Activated B cell treated with CpG ODN at 0.5 μM for 24 hours (primary cell): ENCODE measurements at places on chromosomes 2 and 18.

DNA sequence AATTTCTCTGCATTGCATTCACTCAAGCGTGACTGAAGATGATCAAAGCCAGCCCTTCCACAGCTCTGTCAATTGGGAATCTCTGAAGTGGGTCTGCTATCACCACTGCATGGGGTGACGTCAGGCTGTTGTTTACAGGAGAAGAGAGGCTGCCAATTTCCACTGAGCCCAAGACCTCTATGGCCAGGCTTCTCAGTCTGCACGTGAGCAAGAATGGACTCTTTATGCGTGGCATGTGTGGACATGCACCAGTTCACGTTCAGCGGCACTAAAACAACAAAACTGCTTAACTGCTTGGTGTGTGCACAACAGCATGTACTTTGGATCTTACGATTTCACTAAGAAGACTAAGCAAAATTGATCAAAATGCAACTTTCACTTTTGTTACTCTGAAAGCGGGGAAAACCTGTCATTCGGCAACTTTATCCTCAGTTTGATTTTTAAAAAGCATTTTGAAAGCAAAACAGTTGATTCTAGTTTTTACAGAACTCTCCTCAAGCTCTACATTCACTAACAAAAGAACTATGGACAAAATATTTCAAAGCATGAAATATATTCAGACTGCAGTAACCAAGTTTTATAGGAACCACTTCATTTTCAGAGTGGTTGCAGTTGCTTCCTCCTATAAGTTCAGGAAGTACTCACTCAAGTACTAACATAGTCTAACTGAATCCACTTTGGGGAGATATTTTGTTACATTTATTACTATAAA is 77.0 kb upstream of the SERTAD2 start:
- DNase-seq: peak; percentile 24

- DNase-seq: no peak
These were observed 48.2 kb downstream of the SLC66A3 start for GRCh38 chr2:11203480-11203879.

- no peak for DNase-seq
These were observed 6.2 kb upstream of the IGFBP5 start for GRCh38 chr2:216701544-216701943.

GRCh38 chr2:24969784-24970183 is 2.0 kb downstream of the DNAJC27 start:
- no peak for DNase-seq

DNA sequence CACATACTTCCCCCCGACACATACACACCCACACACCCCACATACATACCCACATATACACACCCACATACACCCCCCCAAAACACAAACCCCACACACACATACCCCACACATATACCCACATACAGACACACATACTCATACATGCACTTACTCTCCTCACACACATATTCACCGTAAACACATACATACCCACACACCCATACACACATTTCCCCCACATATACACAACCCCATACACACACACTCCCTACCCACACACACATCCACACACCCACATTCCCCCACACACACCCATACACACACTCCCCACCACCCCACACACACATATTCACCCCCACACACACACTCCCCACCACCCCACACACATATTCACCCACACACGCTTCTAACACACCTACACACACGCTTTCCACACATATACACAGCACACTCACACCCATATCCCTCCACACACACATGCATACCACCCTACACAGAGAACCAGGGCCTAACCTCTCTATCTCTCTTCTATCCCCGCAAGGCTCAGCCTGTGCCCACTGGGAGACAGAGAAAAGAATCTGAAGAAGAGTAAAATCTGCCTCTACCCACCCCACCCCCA is 182.4 kb upstream of the ETAA1 start:
- no peak for DNase-seq

- no peak for DNase-seq
These were observed 178.6 kb downstream of the SATB2 start for GRCh38 chr2:199279146-199279545.

DNA sequence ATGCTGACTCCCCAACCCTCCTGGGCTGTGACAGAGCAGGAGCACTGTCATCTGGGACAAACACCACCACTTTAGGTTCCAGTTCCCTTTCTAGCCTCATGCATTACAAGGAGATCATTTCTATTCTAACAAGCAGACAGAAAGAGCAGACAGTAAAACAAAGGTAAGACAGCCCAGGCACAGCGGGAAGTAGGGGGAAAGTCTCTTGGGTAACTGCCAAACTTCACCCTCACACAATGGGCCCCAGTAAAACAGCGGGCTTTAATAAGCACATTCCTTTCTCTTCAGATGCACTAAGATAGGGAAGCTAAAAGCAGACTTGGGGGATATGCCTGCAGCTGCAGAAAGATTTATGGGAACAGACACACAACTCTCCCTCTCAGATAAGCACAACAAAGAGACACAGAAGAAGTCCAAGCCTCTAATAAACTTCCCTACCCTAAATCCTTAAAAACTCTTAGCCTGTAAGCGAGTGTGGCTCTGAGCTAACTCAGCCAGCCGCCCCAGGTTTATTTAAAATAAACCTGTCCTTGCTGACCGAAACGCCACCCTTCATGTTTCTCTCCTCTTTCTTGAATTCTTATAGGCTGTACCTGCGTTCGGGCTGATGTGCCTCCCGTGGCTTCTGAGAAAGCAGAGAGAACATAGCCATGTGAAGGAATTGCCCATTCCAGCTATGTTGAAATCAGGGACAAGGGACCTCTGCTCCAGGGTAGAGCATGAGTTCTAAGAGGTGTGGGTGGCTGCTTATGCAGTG is 726.8 kb upstream of the DDX18 start:
- DNase-seq: no peak

DNA sequence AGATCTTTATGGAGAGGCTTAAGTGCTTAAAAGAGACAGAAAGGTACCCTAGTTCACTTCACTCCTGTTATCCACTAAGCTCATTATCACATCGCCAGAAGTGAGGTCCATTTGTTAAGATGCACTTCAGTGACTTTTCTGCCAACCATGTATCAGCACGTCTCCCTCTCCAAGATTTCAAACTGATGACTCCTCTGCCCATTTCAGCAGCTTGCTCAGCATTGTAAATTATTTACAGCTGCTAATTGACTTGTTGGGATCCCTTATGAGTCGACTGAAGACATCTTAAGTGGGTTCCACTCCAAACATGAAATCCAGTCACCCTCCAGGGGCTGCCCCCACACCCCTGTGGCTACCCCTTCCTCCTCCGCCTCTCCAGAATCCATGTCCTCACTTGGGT is 37.3 kb downstream of the DIPK1C start:
- DNase-seq: no peak

- DNase-seq: no peak
These were observed 32.8 kb downstream of the SLC9A2 start for GRCh38 chr2:102652126-102652525.
